Stimulated activated CD8-positive, alpha-beta memory T cell treated with anti-CD3 and anti-CD28 coated beads, Interleukin-2, amount 100 ng/mL, for 1 hour (primary cell): ENCODE measurements at places on chromosomes 11 and 22.

GRCh38 chr11:122173587-122173986 lies 57.6 kb upstream of the BLID start:
- DNase-seq = no peak

- no peak for DNase-seq
These were observed 621.1 kb downstream of the OPCML start for GRCh38 chr11:132911186-132911585.

GRCh38 chr22:29268511-29269229 lies 602 bp downstream of the EWSR1 start:
- peak; percentile 10 for DNase-seq

DNA sequence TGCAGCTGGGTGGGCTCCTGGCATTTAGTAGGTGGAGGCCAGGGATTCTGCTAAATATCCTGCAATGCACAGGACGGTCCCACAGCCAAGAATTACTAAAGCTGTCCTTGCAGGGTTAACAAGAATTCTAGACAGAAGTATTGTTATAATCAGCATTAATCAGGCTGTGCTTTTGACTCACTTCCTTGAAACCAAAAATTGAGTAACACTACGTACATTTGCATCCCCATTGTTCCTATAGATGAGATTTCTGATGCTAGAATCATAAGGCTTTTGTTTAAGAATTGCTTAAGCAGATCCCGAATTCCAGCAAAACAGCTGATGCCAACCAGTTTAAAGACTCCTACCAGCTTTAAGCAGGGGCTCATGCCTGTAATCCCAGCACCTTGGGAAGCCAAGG lies 11.4 kb downstream of the SLC6A5 start:
- DNase-seq = no peak

GRCh38 chr11:96681019-96681716 lies 291.4 kb downstream of the JRKL start:
- DNase-seq = no peak

GRCh38 chr11:12496181-12497025 lies 119.0 kb downstream of the PARVA start:
- no peak for DNase-seq
